Activated CD4-positive, CD25-positive, alpha-beta regulatory T cell treated with anti-CD3 and anti-CD28 coated beads, Interleukin-2, amount 50 U/mL, for 24 hours (primary cell): ENCODE measurements at places on chromosomes 2 and 18.

GRCh38 chr18:74806700-74807416, 209.2 kb downstream of the ZNF407 start:
- peak; percentile 98 for ATAC-seq

- ATAC-seq = no peak
These were observed 15.7 kb downstream of the LYPD1 start for GRCh38 chr2:132654335-132654734.

GRCh38 chr2:134167015-134167414, 86.9 kb upstream of the MGAT5 start:
- no peak for ATAC-seq

- no peak for ATAC-seq
These were observed 728.6 kb upstream of the CDH2 start for GRCh38 chr18:28905509-28905908.

- ATAC-seq = no peak
These were observed 10.1 kb downstream of the RND3 start for GRCh38 chr2:150477347-150477746.

DNA sequence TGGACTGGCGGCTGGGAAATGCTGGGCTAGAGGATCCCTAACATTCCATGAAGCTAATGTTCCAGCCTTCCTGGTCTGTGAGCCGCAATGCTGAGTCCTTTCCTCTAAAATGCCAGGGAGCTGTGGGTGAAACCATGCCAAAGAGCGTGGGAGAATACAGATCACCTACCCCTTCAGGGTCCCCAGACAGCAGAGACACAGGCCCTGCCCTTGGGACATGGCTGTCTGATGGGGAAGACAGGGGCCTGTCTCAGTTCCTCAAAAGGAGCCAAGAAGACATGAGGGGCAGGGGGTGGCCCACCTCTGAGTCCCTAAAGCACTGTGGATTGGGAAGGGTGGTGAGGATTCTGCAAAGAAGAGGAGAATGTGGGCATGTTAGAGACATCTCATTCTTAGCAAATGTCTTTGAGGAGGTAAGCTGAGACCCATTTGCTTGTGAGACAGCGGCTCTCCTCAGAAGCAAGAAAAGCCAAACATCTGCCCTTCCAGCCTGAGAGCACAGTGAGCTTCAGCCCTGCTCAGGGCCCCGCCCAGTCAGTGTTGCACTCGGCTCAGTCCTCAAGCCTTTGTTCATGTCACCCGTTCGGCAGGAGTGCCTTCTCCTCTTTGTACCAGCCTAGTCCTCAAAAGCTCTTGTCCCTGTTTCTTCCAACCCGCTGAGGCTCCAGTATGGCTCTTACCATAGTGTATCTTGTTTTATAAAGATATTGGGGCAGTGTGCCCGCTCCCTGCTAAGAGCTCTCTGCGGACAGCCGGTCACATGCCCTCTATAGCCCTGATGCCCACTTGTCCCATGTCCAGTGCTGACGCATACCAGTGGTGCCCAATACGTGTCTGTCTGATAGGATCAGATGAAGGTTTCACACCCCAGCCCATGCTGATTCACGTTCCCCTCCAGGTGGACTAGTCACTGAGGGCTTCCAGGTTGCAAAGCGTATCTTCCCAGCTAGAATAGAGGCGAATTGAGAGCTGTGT, 286.2 kb downstream of the CYP26B1 start:
- ATAC-seq = no peak

GRCh38 chr2:81007104-81007503, 702.6 kb upstream of the LRRTM1 start:
- ATAC-seq = no peak

GRCh38 chr2:219985017-219985416, 357.6 kb downstream of the SLC4A3 start:
- ATAC-seq = no peak

- no peak for ATAC-seq
These were observed 48.6 kb upstream of the DAPL1 start for GRCh38 chr2:158746488-158746887.

DNA sequence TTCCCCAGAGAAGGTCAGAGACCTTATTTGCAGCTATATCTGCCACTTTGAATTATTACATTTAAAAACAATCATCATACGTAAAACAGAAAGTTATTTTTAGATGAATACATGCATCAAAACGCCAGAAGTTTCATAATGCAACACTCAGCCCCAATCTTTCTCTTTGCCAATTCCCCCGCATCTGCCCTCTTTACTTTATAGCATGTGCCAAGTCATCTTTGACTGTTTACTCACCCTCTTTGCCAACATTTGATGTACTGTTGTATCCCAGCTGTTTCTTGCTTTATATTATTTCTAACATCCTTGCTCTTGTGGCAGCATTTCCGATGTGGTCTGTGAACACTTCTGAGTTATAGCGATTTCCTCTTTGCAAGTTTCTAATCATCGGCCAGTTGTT, 86.2 kb downstream of the CRIM1 start:
- no peak for ATAC-seq

GRCh38 chr2:86778957-86779356, 11.8 kb downstream of the CD8A start:
- no peak for ATAC-seq

GRCh38 chr18:51425475-51425874, 228.0 kb upstream of the MEX3C start:
- ATAC-seq = peak; percentile 42

DNA sequence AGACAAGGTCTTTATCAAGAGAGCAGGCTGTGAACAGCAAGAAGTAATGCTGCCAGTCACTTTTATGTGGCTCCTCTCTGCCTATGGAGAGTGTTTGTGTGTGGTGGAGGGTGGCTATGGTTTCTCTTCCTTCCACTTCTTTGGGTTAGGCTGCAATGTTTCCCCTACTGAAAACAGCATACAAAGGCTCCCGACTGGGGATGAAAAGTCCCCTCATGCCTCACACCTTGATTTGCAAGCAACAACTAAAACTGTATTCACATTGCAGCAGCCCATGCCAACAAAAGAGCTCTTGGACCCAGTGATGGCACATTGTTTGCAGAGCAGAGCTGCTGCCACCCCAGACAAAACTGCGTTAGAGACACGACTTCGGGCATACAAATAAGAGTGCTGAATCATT, 301.6 kb downstream of the SLC8A1 start:
- ATAC-seq = no peak

- no peak for ATAC-seq
These were observed 142.5 kb downstream of the FMNL2 start for GRCh38 chr2:152477347-152478092.

- ATAC-seq = no peak
These were observed 52.7 kb upstream of the KYNU start for GRCh38 chr2:142824756-142825155.
